ENCODE measurements at places on chromosomes 2 and 18.

DNA sequence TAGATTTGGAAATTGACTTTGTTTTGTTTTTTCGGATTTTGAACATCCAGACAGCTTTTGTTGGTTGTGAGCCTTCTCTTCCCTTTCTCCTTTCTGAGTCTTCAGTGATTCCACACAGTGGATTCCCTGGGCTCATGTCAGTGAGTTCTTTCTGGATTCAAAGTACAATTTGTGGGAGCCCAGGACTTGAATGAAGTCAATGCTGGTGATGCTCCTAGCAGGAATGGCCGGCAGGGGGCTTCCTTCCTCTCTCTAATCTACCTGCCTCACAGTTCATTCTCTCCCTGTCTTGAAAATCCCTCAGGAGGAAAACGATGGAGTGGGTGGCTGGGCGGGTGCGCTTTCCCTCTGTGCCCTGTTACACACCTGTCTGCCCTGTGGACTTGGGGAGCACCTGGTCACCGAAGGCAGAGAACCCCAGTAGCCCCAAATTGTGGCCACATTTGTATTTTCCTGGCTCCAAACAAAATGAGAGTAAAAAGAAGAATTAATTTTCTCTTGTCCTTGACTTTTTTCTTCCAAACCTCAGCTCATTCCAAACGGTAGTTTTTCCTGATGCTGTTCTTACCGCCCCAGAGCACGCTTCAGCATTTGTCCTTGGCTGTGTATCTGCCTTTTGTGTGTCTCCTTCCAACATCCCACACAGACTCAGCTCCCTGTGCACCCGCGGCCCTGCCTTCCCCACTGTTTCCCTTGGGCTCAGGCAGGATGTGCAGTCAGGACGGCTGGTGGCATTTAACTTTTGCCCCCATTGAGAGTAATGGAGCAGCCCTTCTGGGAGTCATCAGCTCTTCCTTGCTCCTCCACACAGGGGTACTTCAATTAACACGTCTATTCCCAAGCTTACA is 86.6 kb downstream of the MARCO start:
- no peak for DNase-seq

- DNase-seq, result no peak
These were observed 187.3 kb downstream of the VAPA start for GRCh38 chr18:10100941-10101701.

DNA sequence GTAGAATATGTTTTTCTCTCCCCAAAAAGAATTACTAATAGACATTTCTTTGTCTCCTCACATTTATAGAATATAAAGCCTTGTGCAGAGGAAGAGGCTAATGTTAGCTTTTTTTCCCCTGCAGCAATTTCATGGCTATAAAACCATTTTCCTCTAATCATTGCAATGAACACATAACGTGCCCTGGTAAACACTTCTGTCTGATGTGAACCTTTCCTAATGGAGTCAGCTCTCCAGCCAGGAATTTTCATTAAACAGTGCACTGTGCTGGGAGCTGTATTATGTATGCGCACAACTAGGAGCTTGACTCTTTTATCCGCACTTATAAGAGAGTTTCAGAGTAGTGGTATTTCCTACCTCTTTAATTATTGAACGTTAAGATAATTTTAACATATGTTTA is 63.9 kb upstream of the SPATS2L start:
- no peak for DNase-seq

- no peak for DNase-seq
These were observed 342.9 kb downstream of the PARD3B start for GRCh38 chr2:204888222-204888621.

DNA sequence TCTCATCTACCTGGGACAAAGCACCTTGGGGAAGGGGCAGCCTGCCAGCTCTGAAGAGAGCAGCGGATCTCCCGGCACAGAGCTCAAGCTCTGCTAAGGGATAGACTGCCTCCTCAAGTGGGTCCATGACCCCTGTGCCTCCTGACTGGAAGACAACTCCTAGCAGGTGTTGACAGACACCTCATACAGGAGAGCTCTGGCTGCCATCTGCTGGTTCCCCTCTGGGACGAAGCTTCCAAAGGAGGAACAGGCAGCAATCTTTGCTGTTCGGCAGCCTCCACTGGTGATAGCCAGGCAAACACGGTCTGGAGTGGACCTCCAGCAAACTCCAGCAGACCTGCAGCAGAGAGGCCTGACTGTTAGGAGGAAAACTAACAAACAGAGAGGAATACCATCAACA is 549.9 kb upstream of the LRATD1 start:
- no peak for DNase-seq

DNA sequence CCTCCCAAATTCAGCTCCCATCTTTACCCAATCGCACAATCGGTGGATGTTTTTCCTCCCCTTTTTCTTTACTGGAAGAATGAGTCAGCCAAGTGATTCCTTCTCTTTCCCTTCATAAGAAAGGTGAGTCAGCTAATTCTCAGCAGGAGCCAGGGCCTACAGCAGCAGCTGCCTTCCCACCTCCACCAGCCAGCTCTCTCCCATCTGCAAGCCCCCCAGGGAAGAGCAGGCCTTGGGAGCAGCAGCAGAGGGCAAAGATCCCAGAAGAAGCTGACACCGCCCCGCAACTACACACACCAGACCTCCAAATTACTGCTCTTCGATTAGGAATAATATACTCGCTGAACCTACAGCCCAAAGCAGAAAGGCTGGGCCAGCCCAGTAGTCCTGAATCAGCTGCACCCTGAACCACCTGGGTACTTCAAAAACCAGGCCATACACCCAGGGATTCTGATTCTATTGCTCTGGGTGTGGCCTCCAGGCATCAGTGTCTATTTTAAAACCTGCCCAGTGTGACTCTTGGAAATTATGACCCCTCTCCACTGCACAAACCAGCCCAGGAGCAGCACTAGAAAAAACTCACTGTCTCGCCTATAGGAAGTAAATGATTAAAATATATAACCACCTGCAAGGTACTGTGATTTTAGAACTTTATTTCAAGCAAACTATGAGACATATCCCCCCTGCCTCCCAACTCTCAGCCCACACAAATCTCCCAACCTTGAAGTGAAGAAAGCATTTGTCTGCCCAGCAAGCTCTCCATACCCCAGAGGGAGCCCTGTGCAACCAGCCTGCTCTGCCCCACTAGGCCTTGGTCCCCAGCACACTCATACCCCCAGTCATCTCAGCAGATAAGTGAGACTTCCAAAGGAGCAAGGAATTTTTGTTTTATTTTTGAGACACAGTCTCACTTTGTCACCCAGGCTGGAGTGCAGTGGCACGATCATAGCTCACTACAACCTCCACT is 7.3 kb downstream of the SFXN5 start:
- DNase-seq, result no peak

DNA sequence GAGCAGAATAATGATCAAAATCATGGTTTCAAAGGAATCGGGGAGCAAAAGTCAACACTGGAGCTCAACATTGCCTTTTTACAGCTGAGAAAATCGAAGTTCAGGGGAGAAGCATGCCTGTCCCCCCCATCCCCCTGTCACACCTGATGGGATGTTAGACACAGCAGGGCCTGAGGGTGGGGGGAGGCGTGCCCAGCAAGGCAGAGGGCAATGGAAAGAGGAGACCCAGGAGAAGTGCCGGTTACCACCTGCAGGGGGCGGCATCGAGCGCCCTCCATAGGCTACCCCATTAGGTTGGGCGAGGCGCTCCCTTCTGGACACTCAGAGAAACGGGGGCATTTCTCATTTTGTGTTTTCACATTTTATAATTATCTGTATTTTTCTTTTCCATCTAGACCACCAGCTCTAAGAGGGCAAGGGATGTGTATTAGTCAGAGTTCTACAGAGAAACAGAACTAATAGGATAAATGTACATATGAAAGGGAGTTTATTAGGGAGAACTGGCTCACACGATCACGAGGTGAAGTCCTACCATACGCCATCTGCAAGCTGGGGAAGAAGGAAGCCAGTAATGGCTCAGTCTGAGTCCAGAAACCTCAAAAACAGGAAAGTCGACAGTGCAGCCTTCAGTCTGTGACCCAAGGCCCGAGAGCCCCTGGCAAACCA is 271.3 kb downstream of the LRATD1 start:
- DNase-seq, result peak; percentile 6

DNA sequence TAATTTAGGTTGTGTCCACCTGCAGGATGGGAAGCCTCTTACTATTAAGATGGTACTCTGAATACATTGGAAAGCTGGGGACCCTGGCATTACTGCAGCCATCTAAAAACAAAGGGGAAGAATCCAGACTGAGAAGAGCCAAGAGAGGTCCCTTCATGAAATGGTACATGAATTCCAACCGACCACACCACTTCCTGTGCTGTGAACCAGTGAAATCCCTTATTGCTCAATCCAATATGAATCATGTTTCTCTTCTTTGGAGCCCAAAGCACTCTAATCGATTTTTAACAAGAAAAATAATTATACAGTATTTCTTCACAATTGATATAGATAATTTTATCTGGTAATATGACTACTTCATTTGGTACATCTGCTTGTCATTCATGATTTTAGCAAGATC is 479.7 kb upstream of the RAB6C start:
- no peak for DNase-seq

- no peak for DNase-seq
These were observed 2022.0 kb upstream of the CELF4 start for GRCh38 chr18:39587586-39587985.

GRCh38 chr2:27720004-27720551 is 51.4 kb upstream of the MRPL33 start:
- DNase-seq, result no peak

- no peak for DNase-seq
These were observed 279.8 kb downstream of the TNS1 start for GRCh38 chr2:217722883-217723472.

DNA sequence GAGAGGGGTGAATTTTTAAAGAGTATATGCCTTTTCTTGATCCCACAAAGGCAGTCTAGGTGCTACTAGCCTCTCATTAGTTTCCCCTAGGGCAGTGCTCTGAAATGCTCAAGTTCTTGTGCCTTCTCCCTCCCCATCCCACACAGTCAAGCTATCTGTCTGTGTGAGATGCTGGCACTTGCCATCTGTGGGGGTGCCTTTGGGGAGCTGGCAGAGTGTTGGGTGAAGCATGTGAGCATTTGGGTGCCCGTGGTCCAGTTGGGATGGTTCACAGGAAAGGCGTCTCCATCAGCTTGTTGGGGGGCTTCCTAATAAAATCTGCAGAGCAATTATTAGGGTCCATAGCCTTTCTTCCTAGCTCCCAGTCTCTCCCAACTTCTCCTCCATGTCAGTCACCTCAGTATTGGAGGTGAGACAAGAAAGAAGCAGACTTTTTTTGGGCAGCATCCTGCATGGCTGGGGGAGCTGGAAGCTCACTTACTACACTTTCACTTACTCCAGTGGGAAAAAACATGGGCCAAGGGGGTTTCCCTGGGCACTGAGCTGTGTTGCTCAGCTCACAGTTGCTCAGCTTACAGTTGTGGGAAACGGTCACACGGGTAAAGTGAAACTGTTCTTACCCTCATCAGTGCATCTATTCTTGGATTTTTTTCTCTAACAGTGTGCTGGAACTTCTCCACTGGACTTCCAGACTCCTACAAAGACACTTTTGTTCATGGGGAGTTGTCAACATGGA is 29.3 kb downstream of the COLEC11 start:
- no peak for DNase-seq

DNA sequence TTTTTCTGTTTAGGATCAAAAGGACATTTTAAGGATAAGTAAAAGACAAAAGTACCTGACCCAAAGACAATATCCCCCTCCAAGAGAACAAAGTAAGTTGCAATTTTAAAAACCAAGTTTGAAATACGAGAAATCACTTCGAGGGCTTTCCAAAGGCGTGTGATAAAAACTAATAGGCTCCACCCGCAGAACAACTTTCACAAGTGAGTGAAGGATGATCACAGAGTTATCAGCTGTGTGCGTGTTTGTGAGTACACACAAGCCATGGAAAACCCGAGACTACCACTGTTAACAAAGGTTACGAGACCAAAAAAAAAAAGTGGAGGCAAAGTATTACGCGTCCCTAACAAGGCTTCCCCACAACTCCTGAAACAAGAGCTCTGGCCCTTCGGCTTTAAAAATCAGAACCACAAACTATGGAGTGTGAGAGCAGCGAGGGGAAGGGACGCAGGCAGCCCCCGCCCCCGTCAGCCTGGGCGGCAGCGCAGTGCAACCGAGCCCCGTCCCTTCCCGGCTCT is 719 bp downstream of the SMAD2 start:
- no peak for DNase-seq

DNA sequence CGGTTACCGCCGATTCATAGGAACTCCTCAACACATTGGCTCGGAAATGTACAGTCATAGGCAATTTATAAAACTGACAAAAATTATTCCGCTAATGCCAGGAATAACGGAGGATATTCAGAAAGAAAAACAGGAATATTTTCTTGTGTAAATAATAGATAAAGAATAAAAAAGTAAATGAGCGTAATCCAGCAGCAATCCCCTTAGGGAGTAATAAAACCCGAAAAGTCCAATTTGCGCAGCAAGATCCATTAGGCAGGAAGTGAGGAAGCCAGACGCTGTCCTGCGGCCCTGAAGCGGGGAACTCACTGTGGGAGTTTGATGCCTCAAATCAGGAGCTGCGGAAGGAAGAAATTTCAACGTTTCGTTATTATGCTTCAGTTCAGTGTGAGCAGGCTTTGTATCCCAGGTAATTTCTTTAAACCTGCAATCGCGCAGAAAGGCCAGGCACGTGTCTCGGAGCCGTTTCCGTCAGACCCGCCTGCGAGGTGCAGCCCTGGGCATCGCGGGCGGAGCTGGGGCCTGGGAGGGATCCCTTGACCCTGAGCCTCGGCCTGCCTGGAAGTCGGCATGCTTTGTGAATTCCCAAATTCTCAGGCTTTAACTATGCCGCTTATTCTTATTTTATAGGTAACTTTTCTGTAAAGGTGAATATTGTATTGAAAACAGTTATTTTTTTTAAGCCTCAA is 180.9 kb upstream of the ALKAL2 start:
- DNase-seq, result no peak

- no peak for DNase-seq
These were observed 211.4 kb downstream of the ZBTB7C start for GRCh38 chr18:48197819-48198218.

- no peak for DNase-seq
These were observed 1100.2 kb downstream of the CBLN2 start for GRCh38 chr18:71443706-71444480.
